Upper lobe of left lung (tissue), 6 donors: ENCODE measurements at places on chromosomes 2 and 18. TPM values are rescaled to one million over a fixed set of nuclear protein-coding genes. Genes with fewer than 3 reads are reported as not detected.

LHCGR gene
- not detected for total RNA-seq

OTOF gene
- total RNA-seq, result 0.10 TPM

DNA sequence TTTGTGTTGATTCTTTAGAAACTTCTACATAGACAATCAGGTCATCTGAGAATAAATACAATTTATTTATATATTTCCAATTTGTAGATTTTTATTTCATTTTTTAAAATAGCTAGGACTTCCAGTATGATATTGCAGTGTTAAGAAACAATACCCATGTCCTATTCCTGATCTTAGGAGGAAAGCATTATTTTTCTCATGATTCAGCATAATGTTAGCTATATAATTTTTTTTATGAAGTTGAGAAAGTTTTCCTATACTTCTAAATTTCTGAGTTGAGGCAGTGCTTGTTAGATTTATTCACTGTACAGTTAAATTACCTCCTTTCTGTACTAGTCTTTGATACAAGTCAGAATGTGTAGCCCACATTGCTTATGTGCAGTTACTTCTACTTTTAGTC is 595.7 kb upstream of the HS6ST1 start:
- no peaks in the 10 kb centered on the region for H3K27me3 ChIP-seq
- no peak overlapping the region for H3K4me3 ChIP-seq
- H3K4me1 ChIP-seq, result no peaks in the 10 kb centered on the region
- no peak overlapping the region for H3K27ac ChIP-seq
- no peak for DNase-seq

DNA sequence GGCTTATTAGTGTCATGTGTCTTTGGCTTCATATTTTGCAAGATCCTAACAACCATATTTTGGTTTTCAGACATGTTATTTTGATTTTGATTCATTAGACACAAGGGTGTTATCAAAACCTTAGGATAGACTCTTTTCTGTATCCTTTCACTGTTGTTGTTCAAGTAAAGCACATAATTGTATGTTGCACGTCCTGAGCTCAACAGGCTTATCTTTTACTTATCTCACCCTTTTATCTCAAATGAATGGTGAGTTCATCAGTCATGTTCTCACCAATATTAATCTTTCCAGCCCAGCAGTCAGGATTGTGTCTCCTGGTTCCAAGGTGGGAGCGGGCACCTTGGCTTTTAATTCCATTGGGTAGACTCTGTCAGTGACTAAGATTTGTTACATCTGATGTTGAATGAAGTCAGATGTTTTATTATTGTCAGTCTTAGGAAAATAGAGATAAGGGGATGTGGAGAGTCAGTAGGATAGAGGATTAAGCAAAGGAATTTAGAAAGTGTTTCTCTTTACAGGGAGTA is 11.9 kb downstream of the GPN1 start:
- no peak overlapping the region for H3K4me3 ChIP-seq
- no peak overlapping the region for H3K27ac ChIP-seq
- H3K27me3 ChIP-seq, result no peaks in the 10 kb centered on the region
- DNase-seq, result no peak
- peaks cover 32% of the 10 kb centered on the region for H3K36me3 ChIP-seq
- no peaks in the 10 kb centered on the region for H3K4me1 ChIP-seq

DNA sequence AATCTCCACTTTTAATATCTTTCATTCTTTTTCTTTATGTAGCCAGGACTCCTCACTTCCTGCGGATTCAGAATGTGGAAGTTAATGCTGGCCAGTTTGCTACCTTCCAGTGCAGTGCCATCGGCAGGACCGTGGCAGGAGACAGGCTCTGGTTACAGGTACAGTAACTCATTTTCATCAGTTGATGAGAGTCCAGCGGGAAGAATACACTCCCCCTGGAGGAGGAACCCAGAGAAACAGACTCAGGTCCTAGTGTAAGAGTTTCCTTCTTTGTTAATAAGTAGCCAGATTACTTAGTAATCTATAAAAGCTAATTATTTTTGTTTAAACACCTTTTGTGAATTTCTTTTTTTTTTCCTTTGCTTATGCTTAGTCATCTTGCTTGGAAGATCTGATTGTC is 359.4 kb downstream of the PTPRM start:
- H3K4me3 ChIP-seq, result no peak overlapping the region
- H3K4me1 ChIP-seq, result no peaks in the 10 kb centered on the region
- H3K27me3 ChIP-seq, result no peaks in the 10 kb centered on the region
- DNase-seq, result no peak
- no peaks in the 10 kb centered on the region for H3K36me3 ChIP-seq

HK2 gene
- total RNA-seq, result 29.0 TPM

SULT1C4 gene
- 9.4 TPM for total RNA-seq

GRCh38 chr2:96099861-96100798 is 16.2 kb downstream of the ADRA2B start:
- H3K27me3 ChIP-seq, result no peaks in the 10 kb centered on the region
- no peaks in the 10 kb centered on the region for H3K36me3 ChIP-seq
- H3K4me3 ChIP-seq, result no peak overlapping the region
- peak; percentile 10 for DNase-seq
- H3K27ac ChIP-seq, result no peak overlapping the region

RESP18 gene
- total RNA-seq, result not detected

DNA sequence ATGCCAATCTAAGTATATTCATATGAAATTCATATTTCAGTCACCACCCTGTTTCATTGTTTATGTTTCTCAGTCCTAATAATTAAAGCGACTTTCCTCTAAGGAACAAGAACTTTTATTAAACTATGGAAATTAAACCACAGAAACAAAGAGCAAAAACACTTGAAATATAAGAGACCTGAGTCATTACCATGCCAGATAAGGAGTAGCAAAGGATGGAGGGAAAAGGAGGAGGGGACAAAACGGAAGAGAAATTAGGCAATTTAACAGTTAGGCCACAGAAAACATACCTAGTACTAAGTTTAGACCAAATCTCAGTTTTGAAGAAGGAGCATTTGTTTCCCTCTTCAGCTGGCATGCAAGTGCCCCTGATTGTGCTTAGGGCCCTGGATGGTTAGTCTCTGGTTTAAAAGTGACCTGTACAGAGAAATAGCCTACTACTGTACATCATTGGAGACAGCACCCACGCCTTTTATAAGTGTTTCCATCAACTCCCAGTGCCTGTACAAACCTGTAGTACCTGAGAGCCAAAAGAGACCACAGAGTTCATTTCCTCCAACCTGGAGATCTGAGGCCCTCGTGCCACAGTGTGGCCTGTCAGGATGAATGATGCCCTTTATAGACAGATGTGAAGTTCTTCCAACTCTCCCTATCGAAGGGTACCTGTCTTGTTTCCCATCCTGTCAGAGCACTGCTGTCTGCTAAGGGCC is 74.5 kb downstream of the SPATS2L start:
- DNase-seq, result peak; percentile 26
- no peaks in the 10 kb centered on the region for H3K36me3 ChIP-seq
- peak overlapping the region; percentile 70 for H3K27ac ChIP-seq
- H3K4me1 ChIP-seq, result peaks cover 42% of the 10 kb centered on the region
- no peaks in the 10 kb centered on the region for H3K27me3 ChIP-seq

PTPRN gene
- 1.0 TPM for total RNA-seq

DLX1 gene
- not detected for total RNA-seq

GRCh38 chr2:180562378-180562777 is 418.0 kb upstream of the UBE2E3 start:
- H3K27ac ChIP-seq, result no peak overlapping the region
- no peaks in the 10 kb centered on the region for H3K27me3 ChIP-seq
- H3K36me3 ChIP-seq, result no peaks in the 10 kb centered on the region
- no peaks in the 10 kb centered on the region for H3K4me1 ChIP-seq

CYRIA gene
- 22.9 TPM for total RNA-seq

NAB1 gene
- 53.5 TPM for total RNA-seq

MC4R gene
- not detected for total RNA-seq

SERPINB10 gene
- total RNA-seq, result not detected

DNA sequence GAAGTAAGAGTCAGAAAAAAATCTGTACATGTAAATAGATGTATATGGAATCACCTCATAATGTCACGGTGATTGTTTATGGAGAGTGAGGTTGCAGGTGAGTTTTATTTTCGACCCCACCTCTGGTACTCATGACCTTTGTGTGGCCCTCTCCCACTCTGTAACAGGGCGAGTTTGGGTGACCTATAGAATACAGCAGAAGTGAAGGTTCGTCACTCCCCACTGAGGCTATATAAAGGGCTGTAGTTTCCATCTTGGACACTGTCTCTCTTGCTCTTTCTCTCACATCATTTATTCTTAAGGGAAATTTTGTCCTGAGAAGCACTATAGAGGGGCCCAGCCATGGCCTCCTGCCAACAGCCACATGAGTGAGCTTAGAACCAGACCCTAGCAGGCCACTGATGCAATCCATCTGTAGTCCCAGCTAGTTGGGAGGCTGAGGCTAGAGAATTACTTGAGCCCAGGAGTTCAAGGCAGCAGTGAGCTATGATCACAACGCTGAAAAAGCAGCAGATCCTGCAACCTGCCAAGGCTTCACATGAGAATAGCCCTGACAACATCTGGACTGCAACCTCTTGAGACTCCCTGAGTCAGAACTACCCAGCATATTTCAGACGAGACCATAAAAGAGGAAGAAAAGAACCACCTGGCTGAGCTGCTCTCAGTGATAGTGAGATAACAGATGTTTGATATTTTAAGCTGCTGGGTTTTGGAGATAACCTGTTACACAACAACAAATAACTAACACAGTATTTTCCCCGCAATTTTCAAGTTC is 74.3 kb upstream of the SLC1A4 start:
- no peaks in the 10 kb centered on the region for H3K27me3 ChIP-seq
- no peaks in the 10 kb centered on the region for H3K4me1 ChIP-seq
- H3K4me3 ChIP-seq, result no peak overlapping the region
- H3K36me3 ChIP-seq, result no peaks in the 10 kb centered on the region

DNA sequence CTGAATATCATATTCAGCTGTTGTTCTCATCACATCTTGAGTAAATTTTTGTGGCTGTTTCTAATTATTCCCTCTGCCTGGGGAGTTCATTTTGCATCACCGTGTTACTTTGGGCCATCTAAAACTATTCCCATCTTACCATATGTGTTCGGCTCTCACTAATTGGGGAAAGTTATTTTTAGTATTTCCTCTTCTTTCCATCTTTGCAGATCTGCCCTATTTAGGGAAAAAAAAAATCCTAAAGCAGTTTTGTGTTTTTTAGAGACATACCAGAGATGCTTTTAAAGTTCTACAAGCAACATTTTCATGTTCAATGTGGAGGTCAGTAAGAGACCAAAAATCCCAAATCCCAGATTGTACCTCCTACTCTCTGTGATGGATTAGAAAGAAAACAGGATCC is 111.3 kb upstream of the NDUFV2 start:
- H3K27me3 ChIP-seq, result no peaks in the 10 kb centered on the region
- no peaks in the 10 kb centered on the region for H3K36me3 ChIP-seq
- no peak for DNase-seq
- no peaks in the 10 kb centered on the region for H3K4me1 ChIP-seq
- H3K4me3 ChIP-seq, result no peak overlapping the region

GRCh38 chr2:47250586-47251403 is 95.7 kb upstream of the STPG4 start:
- H3K4me1 ChIP-seq, result no peaks in the 10 kb centered on the region
- DNase-seq, result no peak
- H3K4me3 ChIP-seq, result no peak overlapping the region
- no peak overlapping the region for H3K27ac ChIP-seq
- H3K36me3 ChIP-seq, result no peaks in the 10 kb centered on the region

GRCh38 chr2:190755772-190756415 is 107.0 kb downstream of the NAB1 start:
- no peaks in the 10 kb centered on the region for H3K27me3 ChIP-seq
- H3K36me3 ChIP-seq, result no peaks in the 10 kb centered on the region
- DNase-seq, result no peak
- H3K4me1 ChIP-seq, result no peaks in the 10 kb centered on the region
- H3K27ac ChIP-seq, result no peak overlapping the region

GRCh38 chr18:25862881-25863600 is 227.4 kb downstream of the SS18 start:
- H3K4me3 ChIP-seq, result no peak overlapping the region
- H3K4me1 ChIP-seq, result no peaks in the 10 kb centered on the region
- H3K27me3 ChIP-seq, result no peaks in the 10 kb centered on the region
- H3K27ac ChIP-seq, result no peak overlapping the region

ASTL gene
- total RNA-seq, result 0.23 TPM

RNU2-63P gene
- not detected for total RNA-seq

DNA sequence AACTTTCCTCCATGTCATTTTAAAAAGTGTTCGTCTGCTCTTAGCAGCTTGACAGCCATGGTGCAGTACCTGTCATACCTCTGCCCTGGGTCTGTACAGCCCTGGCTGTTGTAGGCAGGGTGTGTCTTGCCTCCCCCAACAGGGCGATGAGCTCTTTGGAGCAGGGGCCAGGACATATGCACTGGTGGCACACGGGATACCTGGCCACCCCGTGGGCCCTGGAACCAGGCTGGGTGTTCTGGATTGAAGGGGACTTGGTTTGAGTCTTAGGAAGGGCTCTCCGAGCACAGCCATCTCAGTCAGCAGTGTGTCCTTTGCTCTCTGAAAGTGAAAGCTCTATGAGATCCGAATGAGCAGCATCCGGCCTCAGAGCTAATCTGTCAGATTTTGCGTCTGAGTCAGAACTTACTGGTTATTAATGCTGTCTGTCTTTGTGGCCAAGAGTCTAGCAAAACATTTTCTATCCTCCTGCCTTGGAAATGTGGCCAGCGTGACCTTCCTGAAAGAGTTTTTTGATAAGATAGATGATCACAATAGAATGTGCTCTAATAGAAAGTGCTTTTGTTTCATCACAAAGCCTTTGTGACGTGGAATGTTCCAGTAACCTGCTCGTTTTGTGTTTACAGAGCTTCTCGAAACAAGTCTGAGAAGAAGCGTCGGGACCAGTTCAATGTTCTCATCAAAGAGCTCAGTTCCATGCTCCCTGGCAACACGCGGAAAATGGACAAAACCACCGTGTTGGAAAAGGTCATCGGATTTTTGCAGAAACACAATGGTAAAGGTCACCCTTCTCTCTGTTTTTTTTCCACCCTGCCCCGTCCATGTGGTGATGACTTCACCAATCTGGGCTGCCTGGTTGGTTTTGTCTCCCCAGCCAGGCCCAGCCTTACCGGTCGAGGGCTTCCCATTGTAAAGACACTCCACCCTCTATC is 77.3 kb upstream of the RPL31 start:
- DNase-seq, result no peak
- no peaks in the 10 kb centered on the region for H3K27me3 ChIP-seq
- H3K4me3 ChIP-seq, result no peak overlapping the region
- no peaks in the 10 kb centered on the region for H3K4me1 ChIP-seq
- no peaks in the 10 kb centered on the region for H3K36me3 ChIP-seq

IL36RN gene
- total RNA-seq, result not detected

GRCh38 chr18:26919627-26920026 is 54.1 kb upstream of the AQP4 start:
- H3K4me1 ChIP-seq, result peaks cover 5% of the 10 kb centered on the region
- no peak overlapping the region for H3K27ac ChIP-seq
- no peaks in the 10 kb centered on the region for H3K36me3 ChIP-seq
- no peak for DNase-seq
- H3K4me3 ChIP-seq, result no peak overlapping the region
